NCI-H526 (cell line): ENCODE measurements at places on chromosomes 2 and 18.

- DNase-seq: no peak
Measured at GRCh38 chr2:175126661-175127060, 41.3 kb downstream of the ATF2 start.

- peak; percentile 87 for DNase-seq
Measured at GRCh38 chr2:27915874-27916273, 25.3 kb downstream of the BABAM2 start.

- peak; percentile 11 for DNase-seq
Measured at GRCh38 chr18:49728542-49728941, 84.8 kb downstream of the ACAA2 start.

GRCh38 chr2:157439824-157440186, 4.1 kb downstream of the CYTIP start:
- no peak for DNase-seq

DNA sequence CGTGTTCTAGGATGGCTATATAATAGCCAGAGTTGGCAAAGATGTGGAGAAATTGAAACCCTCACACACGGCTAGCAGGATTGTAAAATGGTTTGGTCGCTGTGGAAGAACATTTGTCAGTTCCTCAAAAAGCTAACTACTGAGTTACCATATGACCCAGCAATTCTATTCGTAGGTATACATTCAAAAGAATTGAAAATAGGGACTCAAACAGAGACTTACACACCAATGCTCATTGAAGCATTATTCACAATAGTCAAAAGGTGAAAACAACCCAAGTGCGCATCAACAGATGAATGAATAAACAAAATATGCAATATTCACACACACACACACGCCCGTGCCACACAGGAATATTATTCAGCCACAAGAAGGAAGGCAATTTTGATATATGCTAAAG, 98.7 kb downstream of the PLA2R1 start:
- no peak for DNase-seq

GRCh38 chr18:56982766-56983165, 164.1 kb upstream of the BOD1L2 start:
- DNase-seq: no peak

- DNase-seq: no peak
Measured at GRCh38 chr2:24957221-24957620, 14.5 kb downstream of the DNAJC27 start.

- DNase-seq: no peak
Measured at GRCh38 chr2:195477996-195478382, 179.0 kb upstream of the SLC39A10 start.

GRCh38 chr2:207711750-207712530, 500 bp downstream of the CCNYL1 start:
- DNase-seq: peak; percentile 71

- DNase-seq: no peak
Measured at GRCh38 chr2:15722980-15723379, 131.3 kb downstream of the DDX1 start.

DNA sequence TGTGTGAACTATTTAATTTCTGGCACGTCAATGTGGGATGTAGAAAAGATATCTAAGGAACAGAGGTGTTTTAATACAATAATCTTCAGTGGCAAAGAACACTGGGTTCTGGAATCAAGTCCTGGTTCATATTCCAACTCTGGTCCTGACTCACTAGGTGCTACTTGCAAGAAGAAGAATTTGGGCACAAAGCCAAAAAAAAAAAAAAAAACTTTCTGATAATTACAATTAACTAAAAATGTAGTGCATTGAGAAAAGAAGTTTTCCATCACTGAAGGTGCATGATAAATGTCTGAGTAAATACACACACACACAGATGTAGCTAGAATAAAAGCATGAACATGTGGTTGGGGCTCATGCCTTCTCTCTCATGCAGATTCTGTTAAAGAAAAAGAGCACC, 424.4 kb upstream of the REG3G start:
- no peak for DNase-seq

DNA sequence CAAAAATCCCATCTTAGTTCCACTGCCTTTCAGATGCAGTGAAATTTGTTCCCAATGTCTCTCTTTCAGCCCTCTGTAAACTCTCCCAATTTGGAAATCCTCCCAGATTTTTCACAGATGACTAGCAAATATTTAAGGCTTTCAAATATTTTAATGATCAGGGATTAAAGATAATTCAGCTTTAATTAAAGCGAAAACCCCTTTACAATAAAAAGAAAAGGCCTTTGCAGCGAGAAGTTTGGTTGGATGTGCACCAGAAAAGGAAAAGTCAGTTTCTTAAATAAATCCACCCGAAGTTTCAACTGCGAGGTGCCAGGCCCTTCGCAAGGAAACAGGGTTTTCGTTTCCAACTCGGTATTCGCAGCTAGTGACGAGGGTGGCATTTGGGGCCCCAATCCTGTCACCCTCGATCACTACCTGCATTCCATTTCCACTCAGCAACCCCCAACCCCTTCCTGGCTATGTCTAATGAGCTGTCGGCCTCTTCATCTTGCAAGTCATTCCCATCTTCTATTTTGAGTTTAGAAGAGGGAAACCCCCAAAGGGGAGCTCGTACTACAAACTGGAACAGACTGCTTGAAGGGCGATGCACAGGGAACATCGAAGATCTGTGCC, 1.5 kb downstream of the RAX start:
- DNase-seq: no peak
